ENCODE measurements at places on chromosomes 5 and 9. TPM values are rescaled to one million over a fixed set of nuclear protein-coding genes. Genes with fewer than 3 reads are reported as not detected.
A peak's percentile ranks its signal among the peaks of the same experiment; 100 is the strongest.

DNA sequence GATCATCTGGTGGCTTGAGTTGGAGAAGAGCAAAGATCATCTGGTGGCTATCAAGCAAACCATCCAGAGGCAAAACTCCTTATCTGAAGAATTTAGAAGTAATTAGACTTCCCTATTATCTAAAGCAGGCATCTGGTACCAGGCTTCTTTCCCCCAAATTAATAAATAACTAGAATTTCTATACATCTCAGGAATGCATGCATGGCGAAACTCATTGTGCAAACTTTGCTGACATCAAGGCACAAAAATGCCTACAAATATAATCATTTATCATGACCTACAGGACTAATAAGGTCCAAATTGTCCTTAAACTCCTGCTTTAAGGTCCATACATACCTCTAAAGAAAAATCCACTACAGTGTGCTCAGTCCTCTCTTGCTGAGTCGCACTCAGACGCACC is 6.0 kb downstream of the OR13D1 start:
- DNase-seq: no peak

DNA sequence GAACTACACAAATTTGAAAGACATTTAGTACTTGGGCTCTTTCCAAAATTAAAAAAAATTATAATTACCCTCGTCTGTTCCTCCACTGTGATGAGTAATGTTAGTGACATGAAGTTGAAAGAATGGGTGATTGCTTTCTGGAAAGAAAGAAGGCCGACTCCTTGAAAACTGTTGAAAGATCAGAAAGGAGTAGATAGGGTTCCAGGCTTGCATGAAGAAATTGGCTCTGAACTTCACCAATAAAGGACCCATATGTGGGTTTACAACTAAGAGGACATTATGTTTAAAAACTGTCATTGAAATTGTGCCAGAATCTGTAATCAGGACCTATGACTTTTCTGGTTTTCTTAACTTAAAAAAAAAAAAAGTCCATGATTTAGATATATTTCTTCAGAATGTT is 20.7 kb upstream of the MOCS2 start:
- no peak for DNase-seq

LPAR1 gene
- 28.0 TPM for total RNA-seq

GARIN3 gene
- not detected for total RNA-seq

WHRN gene
- 6.1 TPM for total RNA-seq

GRCh38 chr9:81539317-81539716 is 150.0 kb downstream of the TLE1 start:
- no peak for DNase-seq

DNA sequence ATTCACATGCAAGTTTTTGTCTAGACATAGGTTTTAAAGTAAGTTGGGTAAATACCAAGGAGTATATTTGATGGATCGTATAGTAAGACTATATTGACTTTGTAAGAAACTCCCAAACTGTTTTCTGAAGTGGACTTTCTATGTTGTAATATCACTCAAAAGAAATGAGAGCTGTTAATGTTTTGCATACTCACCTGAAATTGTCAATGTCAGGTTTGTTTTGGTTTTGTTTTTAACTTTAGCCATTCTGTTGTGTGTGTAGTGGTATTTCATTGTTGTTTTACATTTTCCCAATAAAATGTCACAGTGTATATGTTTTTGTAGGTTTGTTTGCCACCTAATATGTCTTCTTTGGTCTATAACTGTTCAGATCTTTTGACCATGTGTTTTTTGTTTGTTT is 375.7 kb upstream of the CDH9 start:
- DNase-seq: no peak

DNA sequence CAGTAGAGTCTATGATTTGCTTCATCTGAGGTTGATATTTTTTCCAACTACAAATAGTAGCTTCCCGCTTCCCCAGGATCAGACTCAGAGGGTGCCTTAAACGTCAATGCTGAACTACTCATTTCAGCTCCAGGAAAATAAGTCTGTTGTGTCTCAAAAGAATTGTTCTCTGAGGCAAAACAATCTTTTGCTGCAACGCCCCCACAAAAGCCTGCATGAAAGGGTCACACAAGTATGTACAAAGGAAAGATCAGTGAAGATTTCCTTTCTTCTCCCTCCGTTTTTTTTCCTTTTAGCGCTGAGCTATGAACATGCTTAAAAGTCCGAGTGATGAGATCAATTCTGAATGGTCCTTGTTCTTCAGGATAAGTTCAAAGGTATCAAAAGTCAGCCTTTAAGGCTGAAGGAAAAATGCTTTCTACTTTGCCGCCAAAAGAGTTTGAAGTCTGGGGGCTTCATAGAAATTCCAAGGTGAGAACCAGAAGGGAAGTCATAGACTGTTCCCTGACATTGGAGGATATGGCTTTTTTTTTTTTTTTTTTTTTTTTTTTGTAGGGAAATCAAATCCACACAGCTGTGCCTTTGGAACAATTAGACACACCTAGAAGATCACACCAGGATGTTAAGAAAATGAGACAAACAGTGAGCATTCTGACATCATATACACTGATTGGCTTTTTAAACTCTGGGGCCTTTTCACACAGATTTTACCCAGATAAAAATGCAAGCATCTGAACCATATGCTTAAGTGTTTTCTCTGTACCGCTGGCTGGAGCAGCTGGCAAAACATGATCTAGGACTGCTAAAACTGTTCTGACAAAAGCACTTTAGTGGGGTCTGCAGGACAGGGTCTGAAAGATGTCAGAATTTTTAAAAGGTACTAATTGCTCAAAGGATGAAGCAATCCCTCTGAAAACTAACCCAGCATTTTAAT is 329.3 kb downstream of the ENC1 start:
- DNase-seq: no peak

- DNase-seq: no peak
These were observed 4.9 kb downstream of the PUM3 start for GRCh38 chr9:2839040-2839439.

LCP2 gene
- total RNA-seq: 15.5 TPM

DNA sequence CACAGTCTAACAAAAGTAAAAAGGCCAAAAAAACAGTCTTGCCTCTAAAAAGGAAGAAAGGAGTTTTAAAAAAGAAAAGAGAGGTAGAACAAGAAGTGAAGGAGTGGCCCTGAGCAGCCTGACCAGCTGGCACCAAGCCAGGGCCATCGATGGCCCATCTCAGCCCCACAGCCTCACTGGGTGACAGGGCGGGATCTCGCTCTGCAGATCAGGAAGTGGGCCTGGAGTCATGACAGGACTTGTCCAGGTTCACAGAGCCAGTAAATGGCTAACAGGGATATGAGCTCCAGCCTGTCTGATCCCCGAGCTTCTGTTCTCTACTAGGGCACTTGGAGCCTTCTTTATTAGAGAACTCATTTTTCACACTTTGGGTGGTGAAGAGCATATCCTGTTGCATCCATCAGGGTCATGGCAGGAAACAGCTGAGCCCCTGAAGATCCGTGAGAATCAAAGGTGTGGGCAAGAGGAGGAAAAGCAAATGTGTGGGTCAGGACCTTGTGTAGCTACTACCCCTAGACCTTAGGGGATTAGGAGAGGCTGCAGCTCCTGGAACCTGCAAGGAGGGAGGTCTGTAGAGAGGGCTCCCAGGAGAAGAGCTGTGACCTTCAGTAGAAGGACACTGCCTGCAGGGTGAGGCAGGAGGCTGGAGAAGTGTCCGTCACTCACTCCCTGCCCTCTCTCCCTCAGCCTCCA is 299.0 kb upstream of the MSX2 start:
- DNase-seq: no peak

PCDHB14 gene
- 1.2 TPM for total RNA-seq

SLC6A18 gene
- total RNA-seq: not detected

DNA sequence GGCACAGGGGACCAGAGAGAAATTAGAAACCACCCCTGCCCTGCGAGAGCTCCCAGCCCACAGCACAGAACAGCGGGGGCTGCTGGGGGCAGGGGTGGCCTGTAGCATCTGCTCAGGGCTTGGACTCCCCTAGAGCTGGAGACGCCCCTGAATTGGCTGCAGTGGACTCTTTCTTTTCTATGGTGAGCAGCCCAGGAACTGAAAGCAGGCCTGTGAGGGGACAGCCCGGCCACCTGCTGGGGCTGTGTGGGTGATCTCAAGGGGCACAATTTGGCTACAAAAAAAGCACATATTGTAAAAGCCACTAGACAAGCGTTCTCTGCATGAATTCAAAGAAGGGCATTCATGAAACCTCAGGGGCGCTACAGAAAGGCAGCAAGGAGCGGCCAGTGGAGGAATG is 57.5 kb upstream of the ICE1 start:
- no peak for DNase-seq

DNA sequence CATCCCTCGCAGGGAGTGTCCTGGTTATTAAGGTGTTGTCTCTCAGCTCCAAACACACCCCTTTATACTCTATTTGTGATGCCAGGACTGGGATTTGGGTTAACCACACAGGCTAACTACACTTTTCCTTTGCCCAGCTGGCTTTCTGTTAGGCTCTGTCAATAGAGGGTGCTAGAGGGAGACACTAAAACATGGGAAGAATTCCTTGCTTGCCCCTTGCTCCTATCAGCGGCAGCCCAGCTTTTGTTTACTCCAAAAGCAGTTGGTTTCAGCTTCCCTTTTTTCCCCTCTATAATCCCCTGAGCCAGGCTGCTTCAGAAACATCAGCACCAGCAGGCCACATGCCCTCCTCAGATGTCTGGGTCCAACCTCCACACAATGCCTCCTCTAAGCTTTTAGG is 297.1 kb downstream of the KCTD16 start:
- DNase-seq: peak; percentile 7

ANKRD31 gene
- total RNA-seq: not detected

- DNase-seq: peak; percentile 90
These were observed 61.8 kb downstream of the SPATA31C2 start for GRCh38 chr9:88076286-88077070.

DNA sequence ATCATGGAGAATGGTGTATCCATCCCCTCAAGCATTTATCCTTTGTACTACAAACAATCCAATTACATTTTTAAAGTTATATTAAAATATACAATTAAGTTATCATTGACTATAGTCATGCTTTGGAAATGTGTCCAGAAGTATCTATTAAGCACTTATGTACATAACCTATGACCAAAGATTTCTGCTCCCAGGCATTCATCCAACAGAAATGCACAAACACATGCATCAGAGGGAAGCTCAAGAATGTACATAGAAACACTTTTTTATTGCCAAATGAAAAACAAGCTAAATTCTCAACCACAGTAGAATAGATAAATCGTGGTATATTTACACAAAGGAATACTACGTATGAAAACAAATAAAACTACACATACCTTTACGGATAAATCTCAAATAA is 700.5 kb upstream of the ZNF608 start:
- DNase-seq: no peak

GRCh38 chr9:136617746-136618579 is 44.8 kb upstream of the EGFL7 start:
- DNase-seq: peak; percentile 63

- DNase-seq: no peak
These were observed 242.9 kb downstream of the BNC2 start for GRCh38 chr9:16627521-16627920.

DNA sequence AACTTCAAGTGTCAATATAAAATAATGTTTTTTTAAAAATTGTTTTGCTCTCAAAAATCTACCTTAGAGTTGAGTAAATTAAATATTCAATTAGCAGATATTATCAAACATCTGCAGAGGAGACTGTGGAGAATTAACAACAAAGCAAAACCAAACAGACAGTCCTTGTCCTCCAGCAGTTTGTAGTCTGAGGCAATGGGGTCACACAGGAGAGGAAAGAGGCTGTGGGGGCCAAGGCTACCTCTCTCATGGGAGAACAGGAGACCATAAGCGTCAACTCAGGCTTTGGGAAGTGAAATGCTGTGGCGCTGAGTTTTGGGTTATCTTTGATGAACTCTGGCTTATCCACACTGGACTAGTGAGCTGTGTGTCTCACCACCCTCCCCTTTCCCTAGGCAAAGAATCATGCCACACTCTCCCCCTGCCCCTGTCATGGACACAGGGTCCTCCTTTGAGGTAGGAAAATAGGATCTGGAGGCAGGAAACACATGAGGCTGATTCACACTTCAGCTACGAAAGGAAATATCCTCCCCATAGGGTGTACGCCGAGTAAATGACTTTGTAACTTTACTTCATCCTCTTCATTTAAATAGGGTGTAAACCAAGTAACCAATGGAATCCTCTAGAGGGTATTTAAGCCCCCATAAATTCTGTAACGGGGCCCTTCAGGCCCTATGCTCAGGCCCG is 152.7 kb downstream of the FSTL4 start:
- no peak for DNase-seq

SREK1 gene
- total RNA-seq: 49.4 TPM

ENTREP1 gene
- 1.8 TPM for total RNA-seq

PCDHB15 gene
- total RNA-seq: 0.49 TPM

DNA sequence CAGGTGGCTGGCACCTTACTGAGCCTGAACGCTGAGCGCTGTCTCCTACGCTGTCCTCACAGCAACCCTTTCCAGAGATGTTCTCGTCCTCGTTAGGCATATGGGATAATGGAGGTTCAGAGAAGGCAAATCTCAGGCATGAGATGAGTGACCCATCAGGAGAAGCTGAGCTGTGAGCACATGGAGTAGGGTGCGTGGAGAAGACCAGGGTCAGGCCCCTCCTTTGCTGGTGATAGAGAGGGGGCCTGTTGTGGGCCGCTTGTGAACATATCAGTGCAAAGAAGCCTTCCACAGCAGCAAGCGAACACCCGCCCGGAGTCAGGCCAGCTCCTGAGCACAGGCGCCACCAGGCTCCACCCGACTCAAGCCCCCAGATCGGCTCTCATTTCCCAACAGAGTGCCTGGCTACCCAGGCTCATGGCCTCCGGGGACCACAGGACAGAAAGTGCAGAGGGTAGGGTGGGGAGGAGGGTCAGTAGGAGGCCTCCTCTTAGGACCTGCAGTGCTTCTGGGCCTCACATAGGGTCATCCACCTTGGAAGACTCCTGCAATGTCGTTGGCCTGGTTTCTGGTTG is 15.0 kb upstream of the TIFAB start:
- peak; percentile 5 for DNase-seq

TEX48 gene
- total RNA-seq: not detected

DNA sequence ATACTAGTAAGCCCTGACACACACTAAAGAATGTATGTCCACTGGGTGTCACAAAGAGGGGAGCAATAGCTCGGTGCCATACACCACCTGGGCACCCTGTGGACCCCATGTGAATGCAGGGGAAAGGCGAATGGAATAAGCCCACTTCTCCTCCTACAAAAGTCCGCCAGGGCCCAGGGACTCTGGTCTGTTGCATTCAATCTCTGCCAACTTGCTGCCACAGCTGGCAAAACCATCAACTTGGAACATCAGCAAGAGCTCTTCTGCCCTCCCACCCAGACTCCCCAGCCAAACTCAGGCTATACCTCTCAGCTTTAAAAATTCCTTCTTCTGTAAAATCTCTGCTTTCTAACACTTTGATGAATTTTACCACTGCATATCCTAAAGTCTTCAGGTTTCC is 54.5 kb downstream of the PFDN1 start:
- DNase-seq: no peak

C9orf50 gene
- total RNA-seq: 0.36 TPM

TAF9 gene
- total RNA-seq: 53.9 TPM

ADAMTS13 gene
- 4.4 TPM for total RNA-seq

All from left colon (tissue), 2 donors.